Activated CD4-positive, alpha-beta memory T cell treated with anti-CD3 and anti-CD28 coated beads for 36 hours (primary cell): ENCODE measurements at places on chromosomes 4 and X.

DNA sequence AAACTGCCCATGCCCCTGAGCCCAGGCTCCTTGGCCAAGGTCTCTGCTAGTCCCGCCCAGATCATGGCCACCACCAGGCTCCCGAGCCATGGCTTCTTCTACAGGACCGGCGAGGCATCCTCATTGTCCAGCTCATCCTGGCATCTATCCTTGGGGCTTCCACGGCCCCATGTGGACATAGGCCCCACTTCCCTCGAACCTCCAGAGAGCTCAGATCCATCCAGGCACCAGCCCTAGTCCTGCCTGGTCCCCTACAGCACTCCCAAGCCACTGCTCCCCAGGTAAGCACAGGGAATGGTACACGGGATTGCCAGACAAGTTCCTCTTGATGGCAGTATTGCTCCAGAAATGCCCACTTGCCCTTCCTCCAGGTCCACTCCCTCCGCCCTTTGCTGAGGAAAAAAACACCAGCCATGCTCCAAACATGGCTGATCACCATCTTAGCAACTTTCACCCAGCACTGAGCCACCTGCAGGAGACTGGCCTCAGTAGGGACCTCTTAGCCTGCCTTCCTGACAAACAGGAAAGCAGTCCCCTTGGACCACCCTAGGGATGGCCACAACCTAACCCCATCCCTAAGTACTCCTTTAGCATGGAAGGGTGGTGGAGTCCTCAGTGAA, 272.1 kb upstream of the AGTR2 start:
- no peak for DNase-seq

DNA sequence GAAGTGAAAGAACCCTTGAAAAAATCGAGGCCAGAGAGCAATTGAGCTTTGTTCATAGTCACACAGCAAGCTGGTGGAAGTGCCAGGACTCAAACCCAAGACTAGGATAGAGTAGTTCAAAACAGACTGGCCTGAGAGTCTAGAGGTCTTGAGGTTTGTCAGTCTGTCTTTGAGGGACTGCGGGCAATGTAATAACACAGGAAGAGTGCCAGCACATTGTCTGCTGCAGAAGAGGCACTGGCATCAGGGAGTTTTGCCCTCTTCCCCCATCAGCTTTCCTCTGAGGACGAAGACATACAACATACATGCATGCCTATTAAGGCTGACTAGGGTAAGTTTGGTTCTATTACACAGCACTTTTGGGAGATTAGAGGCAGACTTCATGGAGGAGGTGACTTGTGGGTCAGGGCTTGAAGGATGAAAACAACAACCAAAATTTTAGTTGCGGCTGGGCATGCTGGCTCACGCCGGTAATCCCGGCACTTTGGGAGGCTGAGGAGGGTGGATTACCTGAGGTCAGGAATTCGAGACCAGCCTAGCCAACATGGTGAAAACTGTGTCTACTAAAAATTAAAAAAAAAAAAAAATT, 64.1 kb upstream of the LAS1L start:
- peak; percentile 14 for DNase-seq

- DNase-seq, result no peak
Observed at GRCh38 chr4:24775032-24775605, 20.3 kb upstream of the SOD3 start.

DNA sequence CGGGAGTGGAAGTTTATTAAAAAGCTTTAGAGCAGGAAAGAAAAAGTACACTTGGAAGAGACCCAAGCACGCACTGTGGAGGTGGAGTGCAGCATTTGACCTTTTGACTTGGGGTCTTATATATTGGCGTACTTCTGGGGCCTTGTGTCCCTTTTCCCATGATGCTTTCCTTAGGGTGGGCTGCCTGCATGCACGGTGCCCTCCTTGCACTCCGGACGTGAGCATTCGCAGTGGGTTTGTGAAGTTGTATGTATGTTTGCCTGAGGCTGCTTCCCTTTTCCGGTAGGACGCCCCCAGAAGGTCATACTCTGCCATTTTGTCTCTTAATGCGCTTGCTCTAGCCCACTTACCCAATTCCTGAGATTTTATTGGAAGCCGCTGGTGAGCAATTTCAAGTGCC, 39.6 kb downstream of the TRMT44 start:
- no peak for DNase-seq

GRCh38 chr4:25826074-25826752, 36.6 kb downstream of the SEL1L3 start:
- no peak for DNase-seq

GRCh38 chr4:137800861-137801260, 268.6 kb upstream of the PCDH18 start:
- DNase-seq, result no peak

- peak; percentile 71 for DNase-seq
Observed at GRCh38 chr4:152079543-152080293, 318.9 kb upstream of the GATB start.

DNA sequence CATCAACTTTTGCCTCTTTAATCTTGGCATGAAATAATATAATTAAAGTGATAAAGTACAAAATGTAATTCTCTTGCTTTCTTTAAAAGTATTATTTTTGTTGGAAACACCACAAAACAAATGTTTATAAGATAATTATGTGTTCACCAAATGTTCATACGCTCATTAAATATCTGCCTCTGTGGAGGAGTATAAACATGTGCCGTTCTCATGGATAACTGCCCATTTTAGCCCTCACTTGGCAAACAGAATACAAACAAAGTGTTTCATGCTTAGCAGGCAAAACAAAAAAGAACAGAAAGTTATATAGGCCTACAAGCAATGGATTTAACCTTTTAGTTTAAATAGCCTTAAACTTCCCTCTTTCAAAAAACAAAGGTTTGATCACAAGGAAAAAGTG, 800.5 kb upstream of the DIAPH2 start:
- no peak for DNase-seq

- DNase-seq, result no peak
Observed at GRCh38 chr4:147498031-147498660, 17.2 kb downstream of the EDNRA start.

DNA sequence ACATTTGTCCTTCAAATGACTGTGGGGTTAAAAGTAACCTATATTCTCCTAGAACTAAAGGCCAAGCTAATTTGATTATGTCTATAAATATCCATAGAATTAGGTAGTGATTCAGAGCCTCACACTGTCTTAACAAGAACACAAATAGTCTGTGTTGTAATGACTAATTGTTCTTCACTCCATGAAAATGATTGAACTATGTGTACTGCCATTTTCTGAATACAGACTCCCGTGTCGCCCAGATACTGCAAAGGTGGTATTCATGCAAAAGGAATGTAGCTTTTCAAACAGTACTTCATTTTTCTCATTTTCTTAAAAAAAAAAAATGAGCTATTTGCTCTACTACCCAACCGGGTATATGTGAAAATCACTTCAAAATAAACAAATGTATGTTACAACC, 11.3 kb upstream of the PHKA2 start:
- DNase-seq, result no peak

- DNase-seq, result no peak
Observed at GRCh38 chrX:17214962-17215361, 160.0 kb upstream of the NHS start.

- DNase-seq, result no peak
Observed at GRCh38 chr4:76219299-76220055, 5.9 kb upstream of the SCARB2 start.

- DNase-seq, result no peak
Observed at GRCh38 chr4:54696649-54697048, 38.9 kb downstream of the KIT start.

DNA sequence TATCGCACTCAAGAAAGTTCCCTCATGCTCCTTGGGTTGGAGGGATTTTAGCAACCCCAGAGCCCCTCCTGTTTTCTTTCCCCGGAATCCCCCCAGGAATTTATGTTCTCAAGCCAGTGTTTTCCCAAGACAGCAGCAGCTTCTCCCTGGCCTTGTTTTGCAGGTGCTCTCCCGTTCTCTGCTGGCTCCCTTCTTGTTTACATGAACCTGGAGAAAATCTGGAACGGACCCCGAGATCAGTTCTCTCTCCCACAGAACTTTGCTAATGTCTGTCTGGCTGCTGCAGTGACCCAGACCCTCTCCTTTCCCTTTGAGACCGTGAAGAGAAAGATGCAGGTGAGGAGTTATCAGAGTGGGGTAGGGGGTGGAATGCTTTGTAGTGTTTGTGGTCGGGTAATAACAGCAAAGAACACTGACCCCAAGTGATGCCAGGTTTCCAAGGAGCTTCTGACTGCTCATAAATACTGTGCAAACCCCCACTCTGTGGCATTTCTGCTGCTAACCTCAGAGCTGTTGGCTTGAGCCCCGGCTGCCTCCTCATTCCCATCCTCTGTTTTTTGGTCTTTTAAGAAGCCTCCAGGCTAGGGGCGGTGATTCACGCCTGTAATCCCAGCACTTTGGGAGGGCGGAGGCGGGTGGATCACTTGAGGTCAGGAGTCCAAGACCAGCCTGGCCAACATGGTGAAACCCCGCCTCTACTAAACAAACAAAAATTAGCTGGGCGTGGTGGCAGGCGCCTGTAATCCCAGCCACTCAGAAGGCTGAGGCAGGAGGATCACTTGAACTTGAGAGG, 11.1 kb downstream of the SLC25A43 start:
- DNase-seq, result no peak

DNA sequence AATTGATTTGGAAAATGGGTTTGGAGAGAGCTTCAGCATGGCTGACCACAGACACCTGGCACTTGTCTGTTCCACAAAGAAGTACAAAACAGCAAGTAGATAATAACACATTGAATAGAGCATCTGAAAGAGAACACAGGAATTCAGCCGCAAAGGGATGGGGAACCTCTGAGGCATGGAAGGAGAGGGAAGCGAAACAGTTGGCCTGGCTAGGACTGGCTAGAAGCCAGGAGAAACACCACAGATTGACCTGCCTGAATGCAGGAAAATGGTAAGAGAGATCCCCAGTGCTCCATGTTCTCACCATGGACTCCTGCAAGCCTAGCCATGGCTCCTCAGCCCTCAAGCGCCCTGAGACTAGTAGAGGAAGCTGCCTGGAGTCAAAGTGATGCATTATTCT, 169.7 kb upstream of the SH3RF1 start:
- no peak for DNase-seq

DNA sequence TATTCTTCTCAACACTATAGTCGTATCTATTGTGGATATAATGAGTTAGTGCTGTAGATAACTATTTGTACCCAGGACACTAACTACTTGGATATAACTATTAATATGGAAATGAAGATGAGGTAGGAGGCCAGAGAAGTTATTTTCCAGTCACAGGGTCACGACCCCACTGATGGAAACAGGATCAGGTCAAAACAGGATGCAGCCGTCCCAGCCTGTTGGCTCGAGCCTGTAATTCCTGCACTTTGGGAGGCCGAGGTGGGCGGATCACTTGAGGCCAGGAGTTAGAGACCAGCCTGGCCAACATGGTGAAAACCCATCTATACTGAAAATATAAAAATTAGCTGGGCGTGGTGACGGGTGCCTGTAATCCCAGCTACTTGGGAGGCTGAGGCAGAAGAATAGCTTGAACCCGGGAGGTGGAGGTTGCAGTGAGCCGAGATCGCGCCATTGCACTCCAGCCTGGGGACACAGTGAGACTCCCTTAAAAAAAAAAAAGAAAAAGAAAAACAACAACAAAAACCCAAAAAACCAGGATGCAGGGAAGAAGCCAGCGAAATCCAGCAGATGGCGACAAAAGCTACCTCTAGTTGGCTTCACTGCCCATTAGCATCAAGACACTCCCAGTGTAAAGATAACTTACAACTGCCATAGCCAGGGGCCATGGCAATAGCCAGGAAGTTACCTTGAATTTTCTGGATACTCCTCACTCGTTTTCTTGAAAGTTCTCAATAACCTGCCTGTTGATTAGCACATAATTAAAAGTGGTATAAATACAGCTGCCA, 37.9 kb upstream of the NKAP start:
- DNase-seq, result peak; percentile 29

- no peak for DNase-seq
Observed at GRCh38 chr4:71470524-71470923, 131.7 kb downstream of the SLC4A4 start.

DNA sequence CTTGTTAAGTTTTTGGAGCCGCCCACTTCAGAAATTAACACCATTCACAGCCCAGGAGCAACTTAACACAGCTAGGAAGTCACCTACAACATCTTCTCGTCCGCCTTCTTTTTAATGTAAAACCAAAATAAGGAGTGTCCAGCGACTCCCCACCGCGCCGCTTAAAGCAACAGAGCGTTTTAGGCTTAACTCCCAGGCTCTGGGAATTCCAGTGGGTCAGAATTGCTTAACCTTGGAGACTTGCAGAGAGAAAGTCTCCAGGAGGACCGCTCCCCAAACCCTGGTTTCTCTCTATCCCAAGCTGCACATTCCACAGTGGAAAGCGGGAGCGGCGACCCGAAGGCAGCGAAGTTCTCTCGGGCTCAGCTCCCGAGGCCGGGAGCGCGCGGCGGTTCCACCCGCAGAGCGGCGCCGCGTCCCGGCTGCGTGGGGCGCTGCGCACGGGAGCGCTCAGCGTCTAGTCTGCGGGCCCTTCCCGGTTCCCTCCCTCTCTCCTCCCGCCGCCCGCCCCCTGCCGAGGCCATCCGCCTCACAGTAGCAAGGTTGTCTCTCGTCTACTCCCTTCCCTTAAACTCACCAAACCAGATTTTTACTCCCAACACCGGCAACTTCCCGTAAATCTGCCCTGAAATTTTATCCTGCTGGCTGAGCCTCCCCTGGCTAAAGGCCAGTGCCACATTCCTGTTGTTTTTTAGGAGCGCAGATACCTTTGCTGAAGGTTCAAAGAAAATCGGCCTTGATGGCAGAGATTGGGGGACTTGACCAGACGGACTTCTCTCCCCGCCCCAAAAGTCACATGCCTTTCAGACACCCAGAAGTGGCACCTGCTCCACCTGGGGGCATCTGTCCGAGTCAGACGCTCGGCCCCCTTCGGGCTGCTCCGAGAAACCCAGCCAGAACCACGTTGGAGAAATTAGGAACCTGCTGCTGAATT, at the start of gene RBM47:
TSS of gene RBM47 (minus strand) at position 464 of the 934 bp plus-strand sequence. CDS start 190,971 bp downstream, outside the sequence.
- peak; percentile 44 for DNase-seq

GRCh38 chrX:87663421-87663820, 145.8 kb downstream of the KLHL4 start:
- no peak for DNase-seq

DNA sequence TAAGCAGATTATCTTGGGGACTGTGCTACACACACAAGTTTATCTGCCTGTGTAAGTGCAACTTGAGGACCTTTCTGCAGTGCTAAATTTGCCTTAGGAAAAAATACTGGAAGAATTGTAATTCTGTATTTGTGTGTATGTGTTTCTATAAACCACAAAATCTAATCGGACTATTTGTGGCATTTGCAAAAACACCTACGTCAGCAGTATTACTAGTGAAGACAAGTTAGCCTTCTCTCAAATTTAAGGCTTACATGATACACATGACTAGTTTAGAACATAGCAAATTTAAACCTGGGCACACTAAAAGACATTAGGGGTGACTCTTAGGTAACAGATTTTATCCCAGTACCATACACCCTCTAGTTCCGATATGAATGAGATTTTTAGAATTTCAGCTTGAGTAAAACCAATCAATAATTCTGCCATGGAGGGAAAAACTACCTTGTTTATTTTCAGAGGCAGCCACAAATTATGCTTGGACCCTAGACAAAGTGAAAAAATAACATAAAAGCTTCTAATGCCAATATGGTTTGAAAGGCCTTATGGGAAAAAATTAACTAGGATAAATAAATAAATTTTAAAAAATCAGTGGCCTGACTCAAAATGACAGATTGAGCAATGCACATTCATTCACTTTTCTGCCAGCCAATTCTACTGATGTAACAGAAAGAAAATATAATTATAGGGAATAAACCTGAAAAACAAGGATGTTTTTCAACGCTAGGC, 176.4 kb downstream of the SNCA start:
- DNase-seq, result no peak

- DNase-seq, result no peak
Observed at GRCh38 chr4:128737098-128737513, 72.4 kb upstream of the JADE1 start.
